ENCODE measurements at places on chromosomes 7 and 10. TPM values are rescaled to one million over a fixed set of nuclear protein-coding genes. Genes with fewer than 3 reads are reported as not detected.

LBX1 gene
- total RNA-seq: not detected

SLIT1 gene
- 1.4 TPM for total RNA-seq

SLC39A12 gene
- not detected for total RNA-seq

PLXNA4 gene
- total RNA-seq: 0.07 TPM

TRPV5 gene
- total RNA-seq: not detected

DNA sequence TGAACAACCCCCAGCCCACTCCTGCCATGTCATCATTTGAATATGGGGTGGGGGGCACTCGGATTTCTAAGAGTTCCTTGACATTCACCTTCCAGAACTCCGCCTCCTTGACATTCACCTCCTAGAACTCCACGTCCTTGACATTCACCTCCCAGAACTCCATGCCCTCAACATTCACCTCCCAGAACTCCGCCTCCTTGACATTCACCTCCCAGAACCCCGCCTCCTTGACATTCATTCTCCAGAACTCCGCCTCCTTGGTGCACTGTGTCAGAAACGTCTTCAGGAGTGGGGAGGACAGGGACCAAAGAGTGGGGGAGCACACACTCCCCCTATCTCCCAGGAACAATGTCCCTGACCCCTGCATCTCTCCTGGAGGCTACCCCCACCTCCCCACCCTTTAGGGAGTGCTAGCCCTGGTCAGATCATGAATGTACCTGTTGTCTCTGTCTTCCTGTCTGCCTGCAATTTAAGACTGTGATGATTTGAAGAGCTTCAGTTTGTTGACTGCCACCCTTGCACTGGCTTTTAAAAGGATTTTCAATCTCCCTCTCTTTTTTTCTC is 110.1 kb downstream of the NPTX2 start:
- DNase-seq: no peak
- no peaks in the 10 kb centered on the region for H3K36me3 ChIP-seq
- H3K27ac ChIP-seq: no peak overlapping the region
- no peak overlapping the region for H3K4me3 ChIP-seq
- H3K4me1 ChIP-seq: no peaks in the 10 kb centered on the region

GRCh38 chr7:97871659-97872024 is 566 bp downstream of the ASNS start:
- H3K27me3 ChIP-seq: no peaks in the 10 kb centered on the region
- H3K4me3 ChIP-seq: peak overlapping the region; percentile 92
- DNase-seq: peak; percentile 63
- H3K4me1 ChIP-seq: peaks cover 20% of the 10 kb centered on the region
- peaks cover 29% of the 10 kb centered on the region for H3K36me3 ChIP-seq

DNA sequence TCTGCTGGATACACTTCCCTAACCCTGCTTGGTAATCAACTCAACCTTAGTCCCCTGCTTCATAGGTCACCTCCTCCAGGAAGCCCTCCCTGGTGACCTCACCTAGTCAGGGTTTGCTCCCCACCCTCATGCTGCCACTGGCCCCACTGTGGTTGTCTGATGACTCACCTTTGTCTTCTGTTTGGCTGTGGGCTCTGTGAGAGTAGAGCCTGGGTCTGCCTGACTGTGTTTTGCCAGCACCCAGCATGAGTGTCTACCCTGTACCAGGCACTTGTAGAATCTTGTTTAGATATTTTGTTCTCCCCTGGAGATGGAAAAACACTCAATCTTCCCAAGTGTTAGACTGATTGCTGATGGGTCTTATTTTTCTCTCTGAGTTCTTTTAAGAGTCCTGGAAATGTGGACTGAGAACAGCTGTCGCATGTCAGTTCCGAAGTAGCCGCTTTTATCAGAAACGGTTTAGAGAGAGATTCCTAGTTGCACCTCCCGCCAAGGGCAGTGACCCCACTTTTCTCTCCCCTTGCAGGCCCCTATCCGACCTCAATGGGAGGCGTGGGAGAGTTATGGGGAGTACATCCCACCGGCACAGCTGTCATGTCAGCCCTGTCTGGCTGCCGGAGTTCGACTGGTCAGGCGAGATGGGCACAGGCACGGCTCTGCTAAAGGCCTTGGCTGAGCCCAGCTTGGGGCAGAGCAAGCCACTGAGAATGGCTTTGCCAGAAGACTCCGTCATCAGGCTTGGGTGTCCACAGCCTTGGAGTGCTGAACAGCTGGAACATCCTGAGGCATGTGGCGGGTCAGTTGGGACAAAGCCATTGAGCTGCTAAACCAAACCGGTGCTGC is 134.3 kb downstream of the GRK5 start:
- peak; percentile 73 for DNase-seq
- H3K36me3 ChIP-seq: peaks cover 7% of the 10 kb centered on the region

DNA sequence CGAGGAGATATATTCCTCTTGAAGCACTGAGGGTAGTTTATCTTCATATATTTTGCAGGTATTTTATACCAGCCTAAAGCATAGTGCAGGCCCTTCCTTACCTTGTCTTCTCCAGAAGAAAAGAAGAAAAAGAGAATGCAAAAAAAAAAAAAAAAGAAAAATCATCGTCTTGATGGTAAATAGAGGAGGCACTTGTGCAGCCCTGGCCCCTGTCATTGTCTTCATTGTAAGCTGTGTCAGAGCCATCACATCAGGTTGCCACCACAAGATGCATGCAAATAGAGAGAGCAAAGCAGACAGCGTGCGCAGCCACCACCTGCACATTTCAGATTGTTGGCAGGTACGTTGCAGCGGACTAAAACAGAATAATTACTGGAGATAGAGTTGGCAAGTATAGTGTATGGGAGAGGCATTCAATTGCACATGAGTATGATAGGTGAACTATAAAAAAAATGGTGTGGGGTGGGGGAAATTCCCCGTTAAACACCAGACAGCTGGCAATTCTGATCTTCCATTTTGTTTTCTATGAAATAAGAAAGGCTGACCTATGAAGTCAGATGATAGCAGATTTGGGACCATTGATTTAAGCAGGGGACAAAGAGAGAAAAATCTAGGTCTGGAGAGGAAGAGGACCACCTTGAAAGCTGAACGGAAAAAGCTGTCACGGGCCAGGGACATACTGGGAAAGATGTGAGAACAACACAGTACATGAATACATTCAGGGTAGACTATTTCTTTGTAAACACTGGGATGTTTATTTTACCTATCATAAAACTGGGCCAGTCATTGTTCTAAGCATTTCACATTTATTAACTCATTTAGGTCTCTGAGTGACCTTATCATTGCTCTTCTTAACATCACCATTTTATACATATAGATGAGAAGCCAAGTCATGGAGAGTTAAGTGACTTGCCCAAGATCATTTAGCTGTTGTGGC is 306.3 kb upstream of the SP8 start:
- H3K4me1 ChIP-seq: no peaks in the 10 kb centered on the region
- no peak for DNase-seq
- no peak overlapping the region for H3K4me3 ChIP-seq
- peaks cover 6% of the 10 kb centered on the region for H3K27me3 ChIP-seq
- H3K27ac ChIP-seq: no peak overlapping the region

DNA sequence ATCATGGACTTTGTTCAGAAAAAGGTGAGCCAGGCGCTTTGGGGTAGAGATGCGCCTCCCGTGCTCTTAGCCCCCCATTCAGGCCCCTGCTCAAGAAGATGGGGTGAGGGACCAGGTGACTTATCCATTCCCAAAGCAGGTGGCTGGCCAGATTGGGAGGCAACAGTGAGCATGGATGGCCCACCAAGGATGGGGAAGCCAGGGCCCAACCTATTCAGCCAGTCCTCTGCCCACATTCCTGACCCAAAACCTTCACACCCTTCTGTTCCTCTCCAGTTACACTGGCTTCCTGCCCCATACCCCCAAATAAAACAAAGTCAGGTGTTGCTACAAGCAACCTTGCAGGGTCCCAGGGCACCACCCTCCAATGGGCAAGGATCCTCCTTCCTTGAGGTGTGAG is 44.4 kb downstream of the TSPAN15 start:
- no peaks in the 10 kb centered on the region for H3K27me3 ChIP-seq
- H3K36me3 ChIP-seq: no peaks in the 10 kb centered on the region
- H3K27ac ChIP-seq: no peak overlapping the region
- no peak for DNase-seq

GRCh38 chr10:49474901-49475300 is 64.0 kb downstream of the ERCC6 start:
- no peak for DNase-seq
- no peak overlapping the region for H3K27ac ChIP-seq
- no peaks in the 10 kb centered on the region for H3K27me3 ChIP-seq
- H3K4me1 ChIP-seq: no peaks in the 10 kb centered on the region

DNA sequence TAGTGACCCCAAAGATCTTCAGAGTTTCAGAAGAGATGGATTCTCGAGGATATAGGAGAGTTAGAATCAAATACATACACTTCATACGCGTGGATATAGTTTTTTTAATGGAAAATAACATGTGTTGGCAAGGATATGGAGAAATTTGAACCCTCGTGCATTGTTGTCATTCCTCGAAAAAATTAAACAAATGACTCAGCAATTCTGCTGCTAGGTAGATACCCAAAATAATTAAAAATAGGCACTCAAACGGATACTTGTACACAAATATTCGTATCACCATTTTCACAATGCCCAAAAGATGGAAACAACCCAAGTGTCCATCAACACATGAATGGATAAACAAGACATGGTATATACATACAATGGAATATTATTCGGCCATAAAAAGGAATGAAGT is 5.6 kb upstream of the NT5C2 start:
- peaks cover 21% of the 10 kb centered on the region for H3K4me1 ChIP-seq
- no peak overlapping the region for H3K27ac ChIP-seq
- no peaks in the 10 kb centered on the region for H3K27me3 ChIP-seq
- DNase-seq: no peak
- no peak overlapping the region for H3K4me3 ChIP-seq

- peaks cover 9% of the 10 kb centered on the region for H3K4me1 ChIP-seq
- no peak overlapping the region for H3K27ac ChIP-seq
- H3K27me3 ChIP-seq: no peaks in the 10 kb centered on the region
- DNase-seq: peak; percentile 23
- no peak overlapping the region for H3K4me3 ChIP-seq
These were observed 113.4 kb downstream of the BTRC start for GRCh38 chr10:101467286-101467770.

- no peaks in the 10 kb centered on the region for H3K36me3 ChIP-seq
- no peak for DNase-seq
- H3K27ac ChIP-seq: no peak overlapping the region
- no peak overlapping the region for H3K4me3 ChIP-seq
These were observed 334.4 kb downstream of the SUGCT start for GRCh38 chr7:40468891-40469864.

DNA sequence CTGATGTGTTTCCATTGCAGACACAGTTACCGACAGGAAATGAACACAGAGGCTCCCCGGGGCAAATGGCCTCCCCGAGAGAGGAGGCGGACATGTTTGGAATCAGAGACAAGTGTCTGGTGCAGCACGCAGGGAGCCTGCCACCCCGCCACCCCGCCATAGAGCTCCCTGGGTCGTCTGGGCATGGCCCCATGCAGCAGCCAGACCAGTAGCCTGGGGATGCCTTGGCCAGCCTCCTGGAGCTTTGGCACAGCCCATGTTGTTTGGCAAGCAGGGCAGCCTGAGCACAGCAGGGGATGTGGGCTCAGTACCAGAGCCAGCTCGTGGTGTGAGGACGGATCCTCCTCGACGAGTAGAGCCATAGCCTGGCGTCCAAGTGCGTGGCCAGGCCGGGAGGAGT is 80.8 kb downstream of the NKX6-2 start:
- H3K27ac ChIP-seq: no peak overlapping the region
- no peak overlapping the region for H3K4me3 ChIP-seq
- DNase-seq: no peak
- no peaks in the 10 kb centered on the region for H3K4me1 ChIP-seq

- no peak within 1 kb of the TSS for H3K27ac ChIP-seq
- DNase-seq: peak; percentile 59
- H3K27me3 ChIP-seq: peaks cover 62% of the 10 kb centered on the region
- H3K4me1 ChIP-seq: peaks cover 8% of the 10 kb centered on the region
These were observed at the start of gene KLF14 for GRCh38 chr7:130733931-130734814. Gene KLF14 (minus strand): TSS chr7:130734207. CDS start chr7:130734033, 174 bp downstream.

DNA sequence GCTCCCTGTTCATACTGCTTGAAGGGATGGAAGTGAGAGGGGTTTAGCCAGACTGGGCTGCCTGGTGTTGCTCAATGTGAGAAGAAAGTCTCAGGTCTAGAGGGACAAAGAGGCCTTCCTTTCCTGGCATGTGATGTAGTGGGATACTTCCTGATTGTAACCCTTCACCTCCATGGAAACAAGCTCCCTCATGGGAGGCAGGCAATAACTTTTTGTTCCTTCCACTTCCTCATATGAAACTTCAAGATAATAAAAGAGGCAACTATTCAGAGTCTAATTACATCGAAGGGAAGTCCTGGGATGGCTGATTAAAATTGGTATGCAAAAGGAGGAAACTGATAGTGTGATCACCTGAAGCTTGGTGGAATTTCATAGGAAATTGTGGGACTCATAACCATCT is 84.1 kb upstream of the ETV1 start:
- H3K4me1 ChIP-seq: no peaks in the 10 kb centered on the region
- H3K4me3 ChIP-seq: no peak overlapping the region
- no peak for DNase-seq
- H3K27me3 ChIP-seq: no peaks in the 10 kb centered on the region
- H3K36me3 ChIP-seq: no peaks in the 10 kb centered on the region
- H3K27ac ChIP-seq: no peak overlapping the region

DNA sequence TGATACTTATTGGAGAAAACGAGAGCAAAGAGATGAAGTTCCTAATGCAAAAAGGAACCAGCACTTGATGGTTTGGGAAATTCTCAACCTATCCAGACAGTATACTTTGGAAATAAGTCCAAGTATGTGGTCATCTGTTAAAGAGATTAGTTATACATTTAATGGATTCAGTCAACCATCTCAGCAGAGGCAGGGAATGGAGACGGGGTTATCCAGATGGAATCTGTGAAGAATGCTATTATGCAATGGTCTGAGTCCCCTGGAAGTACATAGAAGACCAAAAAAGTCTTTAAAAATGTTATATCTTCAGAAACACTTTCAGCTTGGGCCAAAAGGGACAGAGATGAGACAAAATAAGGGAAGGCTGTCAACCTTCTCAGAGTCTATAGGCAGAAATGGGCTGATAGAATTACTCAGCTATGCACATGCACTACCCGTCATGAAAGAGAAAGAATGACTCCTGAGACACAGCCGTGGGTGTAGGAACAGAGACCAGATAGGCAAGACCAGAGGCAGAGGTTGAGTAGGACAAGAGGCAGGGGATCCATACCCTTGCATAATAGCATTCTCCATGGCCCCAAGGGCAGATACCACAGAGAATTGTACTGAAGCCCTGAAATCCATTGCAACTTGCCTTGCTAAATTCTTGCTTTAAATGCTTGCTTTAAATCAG is 738.8 kb upstream of the POT1 start:
- no peak overlapping the region for H3K27ac ChIP-seq
- H3K36me3 ChIP-seq: no peaks in the 10 kb centered on the region
- no peak for DNase-seq
- no peaks in the 10 kb centered on the region for H3K4me1 ChIP-seq
